Stimulated activated naive CD8-positive, alpha-beta T cell treated with anti-CD3 and anti-CD28 coated beads, Interleukin-15, Interleukin-2, amounts not matched to agents 100 U/mL and 50 U/mL, for 24 hours (primary cell): ENCODE measurements at places on chromosomes 6 and 20.
A peak's percentile ranks its signal among the peaks of the same experiment; 100 is the strongest.

DNA sequence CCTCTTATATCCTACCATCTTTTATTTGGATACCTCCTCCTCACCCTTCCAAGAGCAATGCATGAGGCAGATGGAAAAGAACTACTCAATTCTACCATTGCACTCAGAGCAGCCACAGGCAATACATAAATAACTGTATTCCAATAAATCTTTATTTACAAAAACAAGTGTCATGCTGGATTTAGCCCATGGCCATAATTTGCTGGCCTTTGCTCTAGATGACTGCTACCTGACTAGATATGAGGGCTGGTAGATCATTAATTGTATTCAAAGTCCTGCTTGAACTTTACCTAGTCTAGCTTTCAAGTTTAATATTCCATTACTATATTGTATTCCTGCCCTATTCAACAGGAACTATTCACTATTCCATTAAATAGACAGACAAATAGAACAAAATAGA lies 37.1 kb downstream of the AFG1L start:
- no peak for DNase-seq

- DNase-seq: no peak
Measured at GRCh38 chr6:167219967-167220512, 62.3 kb upstream of the GPR31 start.

GRCh38 chr6:158848490-158848895 lies 29.3 kb upstream of the EZR start:
- DNase-seq: no peak

GRCh38 chr6:9659848-9660247 lies 755.0 kb downstream of the TFAP2A start:
- no peak for DNase-seq

GRCh38 chr6:24931718-24932691 lies 3.8 kb downstream of the RIPOR2 start:
- peak; percentile 25 for DNase-seq

- no peak for DNase-seq
Measured at GRCh38 chr6:84013931-84014330, 19.6 kb upstream of the MRAP2 start.

GRCh38 chr6:104306211-104306610 lies 553.5 kb downstream of the HACE1 start:
- DNase-seq: no peak

DNA sequence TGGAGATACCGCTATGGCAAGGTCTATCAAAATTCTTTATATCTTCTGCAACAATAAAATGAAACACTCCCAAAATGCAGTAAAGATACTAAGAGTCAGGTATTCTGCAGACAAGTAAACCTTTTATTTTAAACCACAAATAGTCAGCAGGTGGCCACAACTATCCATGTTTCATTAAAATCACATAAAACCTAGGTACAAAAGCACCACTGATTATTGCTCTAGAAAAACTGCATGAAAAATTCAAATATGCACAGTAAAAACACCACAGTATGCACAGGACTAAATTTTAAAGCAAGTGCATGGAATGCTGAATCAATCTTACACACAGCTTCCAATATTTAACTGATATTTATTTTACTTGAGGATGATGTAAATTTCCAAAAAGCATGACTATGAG lies 33.3 kb downstream of the HMGN3 start:
- DNase-seq: no peak

DNA sequence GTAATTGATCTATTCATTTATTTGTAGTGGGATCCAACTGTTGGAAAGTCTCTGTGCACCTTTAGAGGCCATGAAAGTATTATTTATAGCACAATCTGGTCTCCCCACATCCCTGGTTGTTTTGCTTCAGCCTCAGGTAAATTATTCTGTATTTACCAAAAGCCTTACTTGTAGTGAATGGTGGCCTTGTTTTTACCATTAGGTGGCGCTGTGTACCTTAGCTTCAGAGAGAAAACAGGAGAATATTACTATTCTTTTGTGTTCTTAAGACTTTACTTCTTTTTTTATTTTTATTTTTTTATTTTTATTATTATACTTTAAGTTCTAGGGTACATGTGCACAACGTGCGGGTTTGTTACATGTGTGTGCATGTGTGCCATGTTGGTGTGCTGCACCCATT lies 23.7 kb downstream of the PEX7 start:
- DNase-seq: peak; percentile 17

- peak; percentile 98 for DNase-seq
Measured at GRCh38 chr6:87154993-87155841, at the start of gene ZNF292. Gene ZNF292, plus strand, starts transcription at chr6:87155565. Its CDS starts 27 bp downstream, at chr6:87155592.

- DNase-seq: no peak
Measured at GRCh38 chr6:92380803-92381601, 1038.4 kb downstream of the EPHA7 start.

DNA sequence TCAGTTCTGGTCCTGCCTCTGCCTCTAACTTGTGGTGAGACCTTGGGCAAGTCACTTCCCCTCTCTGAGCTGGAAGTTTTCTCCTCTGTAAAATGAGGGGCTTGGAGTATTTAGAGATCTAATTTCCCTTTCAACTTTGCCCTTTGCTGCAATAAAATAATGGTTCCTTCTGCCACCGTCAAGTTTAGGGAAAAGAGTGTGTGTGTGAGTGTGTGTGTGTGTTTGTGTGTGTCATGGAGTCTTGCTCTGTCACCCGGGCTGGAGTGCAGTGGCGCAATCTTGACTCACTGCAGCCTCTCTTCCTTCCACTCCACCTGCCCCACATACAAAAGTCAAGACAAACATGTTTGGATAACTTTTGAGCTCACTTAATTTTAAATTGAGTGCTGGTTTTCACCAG lies 39.2 kb upstream of the PIM1 start:
- no peak for DNase-seq
